ENCODE measurements at places on chromosomes 2 and 18.

DNA sequence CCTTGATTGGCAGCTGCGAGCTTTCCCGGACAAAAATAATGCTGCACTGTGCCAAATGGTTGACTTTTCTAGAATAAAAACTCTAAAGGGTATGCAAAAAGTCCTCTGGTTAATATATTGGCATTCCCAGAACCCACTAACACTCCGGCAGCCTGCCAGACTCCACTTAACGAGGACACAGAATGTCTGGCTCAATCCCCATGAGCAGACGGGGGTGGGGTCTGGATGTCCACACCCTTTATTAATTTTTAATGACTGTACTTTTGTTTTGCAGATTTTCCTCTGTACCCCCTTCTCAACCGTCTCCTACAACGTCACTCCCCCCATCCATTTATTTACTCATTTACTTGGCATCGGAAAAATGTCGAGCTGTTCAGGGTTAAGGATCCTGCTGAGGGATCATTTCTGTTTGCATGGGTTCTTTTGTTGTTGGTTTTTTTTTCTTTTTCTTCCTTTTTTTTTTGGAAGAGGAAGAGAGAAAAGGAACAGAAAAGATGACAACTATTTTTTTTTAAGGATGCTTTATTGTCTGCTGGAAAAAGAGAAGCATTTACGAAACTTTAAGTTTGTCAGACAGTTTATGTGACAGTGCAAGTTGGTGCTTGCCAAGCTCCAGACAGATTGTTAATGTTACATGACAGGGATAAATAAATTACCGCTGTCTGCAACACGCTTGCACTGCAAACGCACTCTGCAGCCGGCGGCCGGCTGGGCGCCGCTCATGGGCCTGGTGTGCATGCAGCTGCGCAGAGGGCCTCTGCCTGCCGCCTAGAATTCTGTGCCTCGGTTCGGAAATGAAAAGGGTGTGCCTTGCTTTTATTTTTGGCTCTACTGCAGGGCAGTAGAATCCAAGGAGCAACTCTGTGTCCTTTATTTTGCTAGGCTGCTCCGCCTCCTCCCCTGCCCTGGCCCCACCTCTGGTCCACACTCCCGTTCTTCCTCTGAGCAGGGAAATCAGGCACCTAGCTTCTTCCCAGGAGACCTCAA, 3.6 kb downstream of the LDLRAD4 start:
- H3K4me3 ChIP-seq, result no peak overlapping the region
- DNase-seq, result no peak
- H3K4me1 ChIP-seq, result no peaks in the 10 kb centered on the region

- no peak for DNase-seq
- H3K27me3 ChIP-seq, result no peaks in the 10 kb centered on the region
Observed at GRCh38 chr18:57035590-57035989, 111.3 kb upstream of the BOD1L2 start.

DNA sequence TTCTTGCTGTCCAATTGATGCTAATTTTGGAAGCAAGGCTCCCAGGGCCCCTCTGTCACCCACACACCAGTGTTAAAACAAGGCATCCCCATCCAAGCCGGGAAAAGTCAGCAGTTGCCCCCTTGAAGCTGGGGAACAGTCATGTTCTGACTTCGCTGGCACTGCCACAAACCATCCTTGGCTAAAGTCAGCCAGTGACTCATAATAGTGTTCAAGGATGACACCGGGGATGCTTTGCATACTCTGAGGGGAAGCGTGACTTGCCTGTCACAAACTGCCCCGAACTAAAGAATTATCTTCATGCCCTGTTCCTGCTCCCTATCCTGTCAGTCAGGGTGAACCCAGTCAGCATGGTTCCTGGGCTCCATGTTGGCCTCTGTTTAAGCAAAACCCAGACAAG, 37.0 kb downstream of the TGFA start:
- peak; percentile 79 for DNase-seq
- peaks cover 39% of the 10 kb centered on the region for H3K4me1 ChIP-seq
- no peak overlapping the region for H3K4me3 ChIP-seq
- no peaks in the 10 kb centered on the region for H3K27me3 ChIP-seq
- peaks cover 15% of the 10 kb centered on the region for H3K36me3 ChIP-seq

GRCh38 chr2:218833023-218833609, 1.5 kb upstream of the PRKAG3 start:
- H3K4me3 ChIP-seq, result no peak overlapping the region
- H3K4me1 ChIP-seq, result peaks cover 27% of the 10 kb centered on the region
- H3K27me3 ChIP-seq, result no peaks in the 10 kb centered on the region
- DNase-seq, result no peak
- no peaks in the 10 kb centered on the region for H3K36me3 ChIP-seq

DNA sequence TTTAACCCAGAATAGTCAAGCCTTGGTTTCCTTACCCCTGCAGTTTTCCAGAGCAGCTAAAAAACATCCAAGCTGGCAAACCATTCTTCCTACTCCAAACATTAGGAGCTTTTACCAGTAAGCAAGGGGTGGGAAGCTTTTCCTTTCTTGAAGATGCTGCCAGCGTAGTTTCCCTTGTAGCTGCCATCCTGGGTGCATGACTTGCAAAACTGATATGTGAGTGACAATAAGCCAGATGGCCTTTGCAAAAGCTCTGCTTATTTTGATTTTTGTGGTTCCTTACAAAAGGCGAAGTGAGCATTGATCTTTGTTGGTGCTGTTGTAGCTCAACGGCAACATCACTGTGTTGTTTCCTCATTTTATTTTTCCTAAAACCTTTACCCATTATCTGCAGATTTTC, 138.8 kb downstream of the WDSUB1 start:
- H3K27ac ChIP-seq, result no peak overlapping the region
- DNase-seq, result no peak
- peaks cover 7% of the 10 kb centered on the region for H3K4me1 ChIP-seq
- H3K4me3 ChIP-seq, result no peak overlapping the region
- H3K36me3 ChIP-seq, result peaks cover 4% of the 10 kb centered on the region

- no peak overlapping the region for H3K4me3 ChIP-seq
- H3K36me3 ChIP-seq, result peaks cover 8% of the 10 kb centered on the region
- peak; percentile 99 for DNase-seq
- H3K4me1 ChIP-seq, result peaks cover 39% of the 10 kb centered on the region
- H3K27ac ChIP-seq, result peak overlapping the region; percentile 50
Observed at GRCh38 chr2:179106676-179107428, 56.9 kb upstream of the CCDC141 start.
